Fibroblast of mammary gland (primary cell): ENCODE measurements at places on chromosomes 5 and 9.
A peak's percentile ranks its signal among the peaks of the same experiment; 100 is the strongest.

DNA sequence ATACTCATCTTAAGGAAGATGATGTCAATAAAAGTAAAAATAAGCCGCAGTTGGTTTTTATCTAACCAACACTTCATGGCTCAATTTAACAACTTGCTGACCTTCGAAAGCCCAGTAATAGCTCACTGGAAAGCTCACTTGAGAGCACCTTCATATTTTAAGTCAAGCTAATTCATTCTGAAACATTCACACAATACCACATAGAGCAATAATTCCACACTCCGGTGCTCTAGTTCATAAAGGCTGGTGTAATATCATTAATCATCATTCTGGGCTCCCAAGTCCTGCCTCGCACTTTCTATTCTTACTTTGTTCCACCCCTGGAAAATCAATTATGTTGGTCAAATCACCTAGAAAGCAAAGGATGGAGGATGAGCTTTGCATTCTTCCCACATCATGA, 74.4 kb downstream of the ELAVL2 start:
- no peak for DNase-seq

- DNase-seq: no peak
Measured at GRCh38 chr9:88646539-88647300, 111.7 kb downstream of the NXNL2 start.

DNA sequence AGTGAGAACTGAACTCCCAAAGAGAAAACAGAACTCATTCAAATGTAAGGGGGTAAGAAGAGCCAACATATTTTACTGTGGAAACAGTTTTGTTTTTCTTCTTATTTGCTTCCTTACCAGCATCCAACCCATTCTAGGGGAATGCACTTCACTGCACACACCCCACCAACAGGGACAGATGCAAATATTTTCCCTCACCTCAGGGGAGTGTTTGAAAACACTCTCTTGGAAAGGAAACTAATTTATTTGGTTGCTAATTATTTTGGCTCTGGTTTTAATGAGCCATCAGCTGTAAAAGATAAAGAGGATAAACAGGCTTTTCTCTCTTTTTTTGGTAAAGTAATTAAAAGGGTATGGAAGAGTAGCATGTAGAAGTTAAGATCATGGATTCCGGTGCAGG, 413.4 kb downstream of the MAN2A1 start:
- DNase-seq: no peak

- DNase-seq: no peak
Measured at GRCh38 chr5:158511454-158511853, 588.3 kb downstream of the EBF1 start.

GRCh38 chr5:144876990-144877389, 706.3 kb downstream of the KCTD16 start:
- no peak for DNase-seq

DNA sequence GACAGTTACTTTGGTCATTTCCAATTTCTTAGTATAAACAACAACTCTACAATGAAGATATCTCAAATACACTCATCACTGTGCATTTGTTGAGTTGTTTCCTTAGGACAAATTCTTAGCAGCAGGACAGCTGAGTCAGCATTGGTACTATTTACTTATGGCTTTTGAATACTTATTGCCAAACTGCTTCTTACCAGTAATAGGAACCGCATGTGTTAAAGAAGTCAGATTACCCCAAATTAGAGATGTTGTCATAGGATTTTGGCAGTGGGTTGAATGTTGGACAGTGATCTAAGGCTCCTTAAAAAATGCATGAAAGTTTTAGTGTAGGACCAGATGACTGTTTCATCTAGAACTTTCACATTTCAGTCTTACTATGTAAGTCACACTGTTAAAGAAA, 280.1 kb upstream of the DMRT1 start:
- DNase-seq: peak; percentile 84
